Ascending aorta (tissue), 2 donors: ENCODE measurements at places on chromosomes 6 and 20.

DNA sequence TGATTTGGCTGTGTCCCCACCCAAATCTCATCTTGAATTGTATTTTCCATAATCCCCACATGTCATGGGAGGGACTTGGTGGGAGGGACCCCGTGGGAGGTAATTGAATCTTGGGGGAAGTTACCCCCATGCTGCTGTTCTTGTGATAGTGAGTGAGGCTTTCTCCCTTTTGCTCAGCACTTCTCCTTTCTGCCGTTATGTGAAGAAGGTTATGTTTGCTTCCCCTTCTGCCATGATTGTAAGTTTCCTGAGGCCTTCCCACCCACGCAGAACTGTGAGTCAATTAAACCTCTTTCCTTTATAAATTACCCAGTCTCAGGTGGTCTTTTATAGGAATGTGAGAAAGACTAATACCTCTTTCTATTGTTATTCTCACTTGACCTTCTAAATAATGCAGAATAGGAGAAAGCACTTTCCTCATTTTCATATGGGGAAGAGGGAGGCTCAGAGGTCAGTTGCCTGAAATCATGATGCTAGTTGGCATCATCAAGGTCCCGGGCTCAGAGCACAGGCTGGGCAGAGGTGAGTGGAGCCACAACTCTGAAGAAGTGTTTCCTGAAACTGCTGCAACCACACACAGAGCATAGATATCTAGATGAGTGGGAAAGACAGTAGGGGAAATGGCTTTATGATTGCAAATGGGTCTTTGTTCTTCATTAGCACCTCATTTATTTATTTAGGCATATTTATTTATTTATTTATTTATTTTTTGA is 191.0 kb downstream of the QKI start:
- no peaks in the 10 kb centered on the region for H3K27me3 ChIP-seq
- no peak overlapping the region for H3K27ac ChIP-seq
- no peaks in the 10 kb centered on the region for H3K36me3 ChIP-seq
- H3K4me3 ChIP-seq, result no peak overlapping the region
- H3K4me1 ChIP-seq, result no peaks in the 10 kb centered on the region

DNA sequence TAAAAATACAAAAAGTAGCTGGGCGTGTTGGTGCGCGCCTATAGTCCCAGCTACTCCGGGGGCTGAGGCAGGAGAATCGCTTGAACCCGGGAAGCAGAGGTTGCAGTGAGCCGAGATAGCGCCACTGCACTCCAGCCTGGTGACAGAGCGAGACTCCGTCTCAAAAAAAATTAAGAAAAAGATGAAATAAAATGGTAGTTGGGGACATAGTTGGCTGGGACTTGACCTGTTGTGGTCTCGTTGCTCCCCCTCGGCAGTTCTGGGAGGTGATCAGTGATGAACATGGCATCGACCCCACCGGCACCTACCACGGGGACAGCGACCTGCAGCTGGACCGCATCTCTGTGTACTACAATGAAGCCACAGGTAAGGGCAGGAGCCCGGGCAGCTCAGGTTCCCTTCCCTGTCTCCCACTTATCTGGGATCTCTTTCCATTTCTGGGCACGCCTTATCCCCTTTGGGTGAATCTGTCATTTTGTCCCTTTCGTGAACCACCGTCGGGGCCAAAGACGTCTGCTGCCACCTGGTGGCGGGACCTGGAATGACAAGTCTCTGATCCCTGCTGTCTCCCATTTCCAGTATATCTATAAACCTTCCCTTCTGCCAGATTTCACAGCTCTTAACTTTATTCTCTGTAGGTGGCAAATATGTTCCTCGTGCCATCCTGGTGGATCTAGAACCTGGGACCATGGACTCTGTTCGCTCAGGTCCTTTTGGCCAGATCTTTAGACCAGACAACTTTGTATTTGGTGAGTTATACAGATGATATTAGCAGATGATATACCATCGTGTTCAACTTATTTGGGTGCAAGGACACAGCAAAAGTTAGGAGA is 2.3 kb downstream of the TUBB start:
- H3K4me1 ChIP-seq, result peaks cover 49% of the 10 kb centered on the region
- H3K36me3 ChIP-seq, result peaks cover 50% of the 10 kb centered on the region
- peak overlapping the region; percentile 87 for H3K27ac ChIP-seq
- peak; percentile 93 for DNase-seq

DNA sequence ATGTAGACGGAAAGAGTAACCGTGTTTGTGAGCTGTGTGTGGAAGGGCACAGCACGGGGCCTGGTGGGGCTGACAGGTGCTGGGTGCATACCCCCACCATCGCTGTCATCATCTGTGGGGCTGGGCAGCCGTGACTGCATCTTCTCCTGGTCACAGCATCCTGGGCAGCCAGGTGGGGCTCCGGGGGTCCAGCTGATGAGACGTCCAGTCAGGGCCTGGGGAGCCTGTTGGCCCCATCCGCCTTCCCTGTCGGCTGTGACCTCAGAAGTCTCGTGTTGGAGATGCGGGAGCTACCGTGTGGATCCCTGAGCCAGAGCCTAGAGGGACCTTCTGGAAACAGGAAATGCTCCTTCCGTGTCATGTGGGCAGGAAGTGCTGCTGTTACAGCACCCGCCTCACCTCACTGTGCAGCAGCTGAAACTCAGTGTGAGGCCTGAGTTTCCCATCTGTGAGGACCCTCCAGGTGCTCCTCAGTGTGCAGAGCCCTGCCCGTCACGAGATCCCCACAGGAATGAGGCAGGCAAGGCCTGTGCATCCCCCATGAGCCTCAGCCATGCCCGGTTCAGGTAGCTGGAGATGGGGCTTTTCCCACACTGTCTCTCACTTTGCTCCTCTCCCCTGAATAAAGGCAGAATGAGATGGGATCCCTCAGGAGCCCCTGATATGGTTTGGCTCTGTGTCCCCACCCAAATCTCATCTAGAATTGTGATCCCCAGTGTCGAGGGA is 108.7 kb downstream of the ERMARD start:
- H3K27ac ChIP-seq, result no peak overlapping the region
- no peak overlapping the region for H3K4me3 ChIP-seq
- H3K36me3 ChIP-seq, result no peaks in the 10 kb centered on the region
- H3K27me3 ChIP-seq, result no peaks in the 10 kb centered on the region

GRCh38 chr6:52180787-52181558 is 5.2 kb upstream of the IL17A start:
- DNase-seq, result no peak
- H3K4me1 ChIP-seq, result no peaks in the 10 kb centered on the region
- H3K27ac ChIP-seq, result no peak overlapping the region
- H3K27me3 ChIP-seq, result no peaks in the 10 kb centered on the region

- DNase-seq, result no peak
- no peak overlapping the region for H3K4me3 ChIP-seq
- H3K27ac ChIP-seq, result no peak overlapping the region
- H3K27me3 ChIP-seq, result no peaks in the 10 kb centered on the region
These were observed 66.5 kb upstream of the TENT5A start for GRCh38 chr6:81818901-81819361.

DNA sequence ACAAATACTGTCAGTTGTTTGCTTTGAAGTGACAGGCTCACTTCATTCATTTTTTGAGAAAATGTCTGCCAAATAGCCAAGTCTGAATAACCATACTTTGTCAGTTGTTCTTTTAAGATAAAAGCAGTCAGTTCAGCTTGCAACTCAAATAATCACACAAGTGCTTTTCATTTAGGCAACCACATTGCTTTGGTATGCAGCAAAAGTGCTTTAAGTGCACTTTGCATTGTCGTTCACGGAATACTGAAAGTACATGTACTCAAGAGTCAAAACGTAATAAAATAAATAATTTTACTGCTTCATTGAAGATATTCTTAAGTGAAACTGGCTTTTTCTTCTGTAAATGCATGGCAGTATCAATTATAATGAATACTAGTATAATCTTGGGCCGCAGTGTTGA is 107.2 kb downstream of the MMS22L start:
- DNase-seq, result no peak
- no peak overlapping the region for H3K4me3 ChIP-seq
- H3K36me3 ChIP-seq, result no peaks in the 10 kb centered on the region
- H3K27me3 ChIP-seq, result no peaks in the 10 kb centered on the region
